ENCODE measurements at places on chromosomes 7 and 10.

DNA sequence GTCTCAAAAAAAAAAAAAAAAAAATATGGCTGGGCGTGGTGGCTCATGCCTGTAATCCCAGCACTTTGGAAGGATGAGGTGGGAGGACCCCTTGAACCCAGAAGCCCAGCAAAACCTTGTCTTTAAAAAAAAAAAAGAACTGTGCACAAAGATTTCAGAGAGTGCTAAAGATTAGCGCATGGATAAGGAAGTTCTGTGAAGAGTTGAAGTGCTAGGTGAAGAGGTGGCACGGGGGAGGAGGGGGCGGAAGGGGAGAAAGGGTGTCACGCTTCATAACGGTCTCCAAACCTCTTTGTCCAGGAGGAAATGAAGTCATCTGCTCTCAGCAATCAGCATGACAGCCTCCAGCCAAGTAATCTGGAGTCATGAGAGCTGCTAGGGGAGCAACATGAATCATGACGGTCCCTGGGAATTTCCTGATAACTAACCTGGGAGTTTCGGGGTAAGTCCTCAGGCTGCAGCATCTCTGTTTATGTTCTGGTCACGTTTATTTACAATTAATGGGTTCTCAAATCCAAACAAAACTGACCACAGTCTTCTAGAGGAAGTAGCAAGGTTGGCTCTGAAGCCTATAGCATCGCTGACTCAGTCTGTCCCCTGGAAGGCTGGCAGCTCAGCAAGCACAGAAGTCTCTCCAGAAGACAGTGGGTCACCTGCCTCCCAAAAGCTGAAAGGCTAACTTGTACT, 1.9 kb upstream of the PLAU start:
- no peaks in the 10 kb centered on the region for H3K36me3 ChIP-seq
- H3K27me3 ChIP-seq: no peaks in the 10 kb centered on the region
- peaks cover 85% of the 10 kb centered on the region for H3K4me1 ChIP-seq
- DNase-seq: no peak

DNA sequence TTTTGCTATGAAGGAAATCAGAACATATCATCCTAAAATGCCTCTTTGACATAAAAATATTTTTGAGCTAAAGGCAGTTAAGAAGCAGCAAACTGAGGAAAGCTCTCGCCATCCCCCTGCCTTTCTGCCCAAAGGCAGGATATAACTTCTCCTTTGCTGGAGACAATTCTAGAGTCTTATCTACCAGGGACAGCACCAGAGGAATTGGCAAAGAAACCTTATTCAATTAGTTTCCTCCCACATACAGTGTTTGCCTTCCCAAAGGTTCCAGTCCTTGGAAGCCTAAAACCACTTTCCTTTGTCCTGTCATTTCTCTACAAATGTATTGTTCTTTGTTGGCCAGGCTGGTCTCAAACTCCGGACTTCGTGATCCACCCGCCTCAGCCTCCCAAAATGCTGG, 33.7 kb downstream of the MASTL start:
- H3K36me3 ChIP-seq: no peaks in the 10 kb centered on the region

DNA sequence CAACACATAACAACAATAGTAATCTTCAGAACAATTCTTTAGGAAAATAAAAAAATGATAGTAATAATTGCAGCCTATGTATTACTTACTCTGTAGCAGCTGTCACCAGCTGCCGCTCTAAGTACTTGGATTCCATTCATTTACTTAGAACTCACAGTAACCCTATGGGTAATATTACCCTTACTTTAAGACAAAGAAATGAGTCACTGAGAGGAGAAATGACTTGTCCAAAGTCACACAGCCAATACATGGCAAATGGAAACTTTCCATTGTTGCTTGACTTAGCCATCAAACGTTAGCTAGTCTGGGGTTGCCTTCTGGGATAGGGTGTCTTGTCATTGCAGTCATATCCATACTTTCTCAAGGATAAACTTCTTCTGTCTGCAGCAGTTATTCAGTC, 3.6 kb downstream of the CCNY start:
- peaks cover 8% of the 10 kb centered on the region for H3K4me1 ChIP-seq
- no peaks in the 10 kb centered on the region for H3K36me3 ChIP-seq
- H3K27me3 ChIP-seq: no peaks in the 10 kb centered on the region
- no peak overlapping the region for H3K4me3 ChIP-seq

DNA sequence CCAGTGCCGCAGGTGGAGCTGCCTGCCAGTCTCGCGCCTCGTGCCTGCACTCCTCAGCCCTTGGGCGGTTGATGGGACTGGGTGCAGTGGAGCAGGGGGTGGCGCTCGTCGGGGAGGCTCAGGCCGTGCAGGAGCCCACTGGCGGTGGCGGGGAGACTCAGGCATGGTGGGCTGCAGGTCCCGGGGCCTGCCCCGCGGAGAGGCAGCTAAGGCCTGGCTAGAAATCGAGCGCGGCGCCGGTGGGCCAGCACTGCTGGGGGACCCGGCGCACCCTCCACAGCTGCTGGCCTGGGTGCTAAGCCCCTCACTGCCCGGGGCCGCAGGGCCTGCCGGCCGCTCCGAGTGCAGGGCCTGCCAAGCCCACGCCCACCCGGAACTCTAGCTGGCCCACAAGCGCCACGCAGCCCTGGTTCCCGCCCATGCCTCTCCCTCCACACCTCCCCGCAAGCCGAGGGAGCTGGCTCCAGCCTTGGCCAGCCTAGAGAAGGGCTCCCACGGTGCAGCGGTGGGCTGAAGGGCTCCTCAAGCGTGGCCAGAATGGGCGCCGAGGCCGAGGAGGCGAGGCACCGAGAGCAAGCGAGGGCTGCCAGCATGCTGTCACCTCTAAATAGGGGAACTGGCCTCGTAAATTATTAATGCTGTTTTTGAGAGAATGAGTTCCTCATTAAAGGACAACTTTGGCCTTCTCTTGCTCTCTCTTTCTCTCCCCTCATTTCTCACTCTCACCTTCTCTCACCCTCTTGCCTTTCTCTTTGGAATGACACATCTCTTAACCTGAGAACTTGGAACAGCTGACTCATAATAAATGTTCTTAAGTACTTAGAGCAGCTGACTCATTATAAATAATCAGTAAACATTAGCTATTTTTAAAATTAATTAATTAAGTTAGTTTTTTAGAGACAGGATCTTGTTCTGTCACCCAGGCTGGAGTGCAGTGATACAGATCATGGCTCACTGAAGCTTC, 4.9 kb downstream of the ACADSB start:
- H3K4me1 ChIP-seq: peaks cover 77% of the 10 kb centered on the region
- no peak for DNase-seq
- H3K36me3 ChIP-seq: no peaks in the 10 kb centered on the region
- no peak overlapping the region for H3K4me3 ChIP-seq

GRCh38 chr7:144534655-144535395, 131.3 kb upstream of the NOBOX start:
- no peak overlapping the region for H3K4me3 ChIP-seq
- H3K36me3 ChIP-seq: no peaks in the 10 kb centered on the region
- DNase-seq: no peak
- H3K27me3 ChIP-seq: no peaks in the 10 kb centered on the region
- no peak overlapping the region for H3K27ac ChIP-seq
- no peaks in the 10 kb centered on the region for H3K4me1 ChIP-seq
